ENCODE measurements at places on chromosomes 2 and 18.

DNA sequence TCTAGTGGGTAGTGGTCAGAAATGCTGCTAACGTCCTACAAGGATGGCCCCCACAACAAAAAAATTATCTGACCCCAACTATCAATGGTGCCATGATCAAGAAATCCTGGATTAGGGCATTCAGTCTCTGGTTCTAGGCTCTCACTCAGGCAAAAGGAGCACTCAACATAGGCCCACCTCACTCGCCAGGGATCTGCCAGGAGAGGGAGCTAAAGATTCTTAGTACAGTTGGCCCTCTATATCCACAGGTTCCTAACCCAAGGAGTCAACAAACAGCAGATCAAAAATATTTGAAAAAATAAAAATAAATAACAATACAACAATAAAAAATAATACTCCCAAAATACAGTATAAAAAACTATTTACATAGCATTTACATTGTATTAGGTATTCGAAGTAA lies 10.0 kb downstream of the SLC4A5 start:
- DNase-seq, result peak; percentile 69

GRCh38 chr2:230227216-230227615 lies 1.7 kb downstream of the SP140 start:
- DNase-seq, result no peak

DNA sequence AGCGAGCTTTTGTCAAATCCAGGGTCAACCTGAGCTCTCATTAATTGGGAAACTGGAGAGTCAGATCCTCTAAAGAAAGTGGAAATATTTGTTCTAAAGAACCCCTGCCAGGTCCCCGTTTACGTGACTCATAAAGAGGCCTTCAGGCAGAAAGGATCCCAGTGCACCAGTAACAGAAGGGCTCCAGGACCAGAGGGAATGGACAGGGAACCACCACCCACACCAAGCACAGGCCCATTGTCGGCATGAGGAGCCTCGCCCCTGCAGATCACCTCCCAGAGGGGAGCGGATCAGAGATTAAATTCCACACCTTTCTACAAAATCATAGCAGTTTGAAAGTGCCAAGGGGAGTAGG lies 16.4 kb upstream of the C1QL2 start:
- no peak for DNase-seq

DNA sequence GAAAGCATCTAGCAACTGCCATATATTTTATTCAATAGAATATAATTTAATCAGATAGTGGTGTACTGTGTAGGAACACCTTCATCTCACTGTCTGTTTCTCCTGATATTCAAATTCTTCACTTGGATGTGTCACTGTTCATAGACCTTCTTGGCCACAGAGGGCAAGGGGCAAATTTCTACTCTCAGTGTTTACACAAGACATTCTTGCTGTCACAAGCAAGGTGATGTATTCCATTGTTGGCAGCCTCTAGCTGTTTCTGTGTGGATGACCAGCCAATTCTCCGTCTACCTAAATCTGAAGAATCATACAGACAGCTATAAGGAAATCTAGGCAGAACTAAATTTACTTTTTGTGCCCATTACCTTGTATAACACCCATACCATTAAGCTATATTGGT lies 948.3 kb downstream of the CNTNAP5 start:
- DNase-seq, result no peak

DNA sequence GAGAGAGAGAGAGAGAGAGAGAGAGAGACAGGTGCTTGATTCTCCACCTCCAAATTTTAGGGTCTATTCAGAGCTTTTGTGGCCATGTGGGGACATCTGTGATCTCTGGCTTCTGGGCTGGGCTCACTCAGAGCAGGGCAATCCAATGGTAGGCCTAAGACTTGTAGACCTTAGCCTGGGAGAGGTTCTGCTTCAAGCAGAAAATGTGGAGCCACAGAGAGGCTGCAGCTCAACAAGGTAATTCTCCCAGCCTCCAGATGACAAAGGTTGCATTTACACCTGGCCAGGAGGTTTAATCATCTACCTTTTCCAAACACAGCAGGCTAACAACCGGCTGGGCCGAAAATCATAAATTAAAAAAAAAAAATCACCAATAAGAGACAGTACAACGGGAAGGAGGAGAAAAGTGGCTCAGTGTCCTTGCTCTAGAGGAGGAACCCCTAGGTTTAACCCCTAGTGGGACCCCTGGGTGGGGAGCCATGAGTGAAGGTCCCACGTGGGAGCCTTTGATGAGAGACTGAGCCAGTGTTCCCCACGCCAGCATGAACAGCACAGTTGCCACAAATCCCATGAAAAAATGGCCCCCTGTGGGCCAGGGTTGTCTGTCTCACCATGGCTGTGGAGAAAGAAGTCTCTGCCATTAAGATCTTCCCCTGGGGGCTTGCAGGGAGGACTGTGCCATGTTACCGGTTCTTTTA lies 124.0 kb upstream of the GATA6 start:
- DNase-seq, result no peak

DNA sequence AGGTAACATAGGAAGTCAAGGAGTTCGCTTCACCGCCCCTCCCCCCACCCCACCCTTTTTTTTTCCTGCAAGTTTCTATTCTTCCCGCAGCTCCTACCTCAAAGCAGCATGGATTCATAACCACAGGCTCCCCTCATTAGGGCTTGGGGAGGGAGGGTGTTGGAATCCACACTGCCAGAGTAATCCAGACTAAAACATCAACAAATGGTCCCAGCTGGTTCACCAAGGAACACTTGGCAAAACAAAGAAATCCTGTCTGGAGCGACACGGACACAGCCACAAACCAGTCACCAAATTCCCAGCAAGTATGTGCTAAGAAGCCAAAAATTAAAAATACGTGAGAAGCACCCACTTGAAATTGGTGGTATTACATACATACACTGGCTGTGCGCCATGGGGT lies 106.9 kb upstream of the PPP1CB start:
- no peak for DNase-seq

GRCh38 chr2:73069855-73070642 lies 1.5 kb downstream of the SFXN5 start:
- DNase-seq, result no peak

All from AG20443 (cell line).